Esophagus squamous epithelium (tissue), 5 donors: ENCODE measurements at places on chromosomes 1 and 21. TPM values are rescaled to one million over a fixed set of nuclear protein-coding genes. Genes with fewer than 3 reads are reported as not detected.

TFAP2E gene
- 1.1 TPM for total RNA-seq

KRTAP19-6 gene
- not detected for total RNA-seq

DNA sequence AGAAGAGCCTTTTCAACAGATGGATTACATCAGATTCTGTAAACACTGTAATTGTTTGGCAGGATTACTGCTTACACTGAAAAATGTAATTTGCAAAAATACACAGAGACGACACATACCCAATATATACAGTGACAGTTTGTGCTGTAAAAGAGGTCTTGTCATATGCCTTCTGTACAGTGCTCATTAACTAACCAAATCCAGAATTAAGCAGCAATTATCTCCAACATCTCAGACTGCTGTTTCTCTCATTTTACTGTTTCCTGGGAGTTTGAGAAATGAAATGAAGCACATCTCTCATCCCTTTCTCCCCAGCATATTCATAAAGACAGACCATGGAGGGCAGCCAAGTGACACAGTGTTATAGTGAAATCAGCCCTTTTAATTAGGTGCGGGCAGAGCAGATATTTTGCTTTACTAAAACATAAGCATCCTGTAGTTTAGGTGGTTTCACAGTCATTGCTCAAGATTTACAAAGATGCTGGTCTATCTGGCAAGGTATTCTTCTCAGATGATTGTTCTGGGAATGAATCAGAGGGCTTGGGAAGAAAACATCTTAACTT is 618.4 kb upstream of the USP24 start:
- no peaks in the 10 kb centered on the region for H3K36me3 ChIP-seq
- peaks cover 14% of the 10 kb centered on the region for H3K4me1 ChIP-seq

GRCh38 chr1:37714689-37715088 is 22.4 kb downstream of the CDCA8 start:
- H3K4me1 ChIP-seq = peaks cover 14% of the 10 kb centered on the region
- H3K36me3 ChIP-seq = no peaks in the 10 kb centered on the region
- H3K27me3 ChIP-seq = no peaks in the 10 kb centered on the region

GRCh38 chr1:43952731-43953346 is 6.1 kb downstream of the IPO13 start:
- H3K36me3 ChIP-seq = no peaks in the 10 kb centered on the region
- H3K27me3 ChIP-seq = no peaks in the 10 kb centered on the region
- no peak for DNase-seq
- H3K27ac ChIP-seq = no peak overlapping the region
- H3K4me1 ChIP-seq = peaks cover 10% of the 10 kb centered on the region

DNA sequence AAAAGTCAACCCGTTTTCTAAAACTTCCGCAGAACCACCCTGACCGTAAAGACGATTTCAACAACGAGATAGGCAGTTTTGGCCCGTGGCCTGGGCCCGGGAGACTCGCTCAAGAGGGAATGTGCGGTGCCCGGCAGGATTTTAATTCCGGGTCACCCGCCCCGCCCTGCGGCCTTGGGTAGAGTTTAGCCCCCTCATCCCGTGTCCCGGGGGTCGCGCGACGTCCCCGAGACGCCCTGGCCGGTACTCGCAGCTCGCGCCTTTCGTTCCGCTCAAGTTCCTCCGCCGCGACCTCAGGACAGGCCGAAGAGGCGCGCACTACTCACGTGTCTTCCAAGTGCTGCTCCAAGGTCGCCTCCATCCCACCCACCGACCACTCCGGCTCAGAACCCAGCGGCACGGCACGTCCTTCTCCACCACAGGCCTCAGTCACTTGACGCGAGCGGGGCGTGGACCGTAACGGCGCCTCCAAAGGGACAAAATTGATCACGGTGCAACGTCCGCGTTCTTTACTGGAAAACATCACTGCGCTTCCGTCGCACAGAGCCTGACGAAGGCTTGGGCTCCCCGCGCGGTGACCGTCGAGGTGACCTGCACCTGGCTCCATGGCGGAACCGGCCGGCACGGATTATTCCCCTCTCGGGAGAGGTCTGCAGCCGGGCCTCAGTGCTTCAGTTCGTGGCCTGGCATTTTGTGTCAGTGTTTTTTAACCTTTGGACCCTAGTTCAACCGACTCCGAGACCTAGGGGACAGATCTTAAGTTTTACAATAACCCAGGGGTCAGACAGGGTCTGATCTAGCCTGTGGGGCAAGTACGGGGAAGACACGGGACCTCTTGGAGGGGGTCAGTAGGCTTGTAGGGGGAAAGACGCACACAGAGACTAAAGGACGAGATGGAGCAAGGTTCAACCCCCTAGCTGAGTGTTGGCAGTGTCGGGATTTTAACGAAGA is at the start of gene LAMTOR5:
Gene LAMTOR5, minus strand, starts transcription at position 435 of the 951 bp plus-strand sequence. Its CDS starts 74 bp downstream, at position 361.
- H3K4me3 ChIP-seq = peak within 1 kb of the TSS; percentile 92
- H3K27me3 ChIP-seq = no peaks in the 10 kb centered on the region
- H3K27ac ChIP-seq = peak within 1 kb of the TSS; percentile 97
- peaks cover 18% of the 10 kb centered on the region for H3K36me3 ChIP-seq
- peak; percentile 55 for DNase-seq
- peaks cover 36% of the 10 kb centered on the region for H3K4me1 ChIP-seq

GRCh38 chr21:37398697-37399096 is 32.1 kb downstream of the DYRK1A start:
- H3K27ac ChIP-seq = no peak overlapping the region
- H3K4me3 ChIP-seq = no peak overlapping the region
- H3K4me1 ChIP-seq = no peaks in the 10 kb centered on the region
- no peaks in the 10 kb centered on the region for H3K36me3 ChIP-seq
- no peak for DNase-seq
- no peaks in the 10 kb centered on the region for H3K27me3 ChIP-seq
